ENCODE measurements at places on chromosomes 12 and 14.

DNA sequence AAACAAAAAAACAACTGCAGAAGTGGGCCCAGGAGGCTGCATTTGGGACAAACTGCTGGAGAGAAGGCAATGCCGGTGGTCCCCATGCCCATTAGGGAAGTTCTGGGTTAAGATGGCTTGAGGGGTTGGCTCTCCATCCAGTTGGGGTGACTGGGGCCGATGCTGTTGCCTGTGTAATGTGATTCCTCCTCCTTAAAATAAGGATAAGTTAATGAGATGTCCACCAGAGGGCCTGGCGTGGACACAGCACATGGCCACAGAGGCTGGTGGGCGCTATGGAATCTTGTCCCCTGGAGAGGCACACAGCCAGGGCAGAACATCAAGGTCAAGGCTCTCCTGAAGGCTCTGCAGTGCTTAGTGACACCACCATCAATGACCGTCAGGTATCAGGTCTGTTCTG lies 1.0 kb upstream of the TESC start:
- DNase-seq, result peak; percentile 9

- DNase-seq, result no peak
These were observed 19.6 kb upstream of the CHGA start for GRCh38 chr14:92903359-92903758.

- DNase-seq, result no peak
These were observed 41.1 kb downstream of the ERG28 start for GRCh38 chr14:75619548-75619947.

- peak; percentile 89 for DNase-seq
These were observed 171.2 kb downstream of the TTC8 start for GRCh38 chr14:88995437-88996198.

DNA sequence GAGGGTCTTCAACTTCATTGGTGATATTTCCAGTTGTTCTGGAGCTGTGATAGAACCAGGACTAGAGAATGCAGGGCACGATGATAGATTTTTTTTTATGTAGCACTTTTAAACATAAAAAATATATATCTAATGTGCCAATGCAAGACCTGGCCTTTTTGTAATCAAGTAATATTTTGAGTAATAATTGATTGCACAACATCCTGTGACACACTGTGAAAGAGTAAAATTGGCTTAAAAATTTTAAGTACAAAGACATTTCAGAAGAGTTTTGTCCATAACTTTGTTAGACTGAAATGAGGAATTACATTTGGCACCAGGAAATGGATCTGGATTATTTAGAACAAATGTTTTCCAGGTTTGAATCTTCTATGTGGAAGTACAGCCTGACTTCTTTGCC lies 22.1 kb downstream of the PRKCH start:
- DNase-seq, result peak; percentile 22

- peak; percentile 84 for DNase-seq
These were observed 21.3 kb downstream of the TBX3 start for GRCh38 chr12:114662512-114663177.
